CD4-positive, alpha-beta T cell treated with Interleukin-1 beta for 1 hour (primary cell): ENCODE measurements at places on chromosomes 11 and 22.

DNA sequence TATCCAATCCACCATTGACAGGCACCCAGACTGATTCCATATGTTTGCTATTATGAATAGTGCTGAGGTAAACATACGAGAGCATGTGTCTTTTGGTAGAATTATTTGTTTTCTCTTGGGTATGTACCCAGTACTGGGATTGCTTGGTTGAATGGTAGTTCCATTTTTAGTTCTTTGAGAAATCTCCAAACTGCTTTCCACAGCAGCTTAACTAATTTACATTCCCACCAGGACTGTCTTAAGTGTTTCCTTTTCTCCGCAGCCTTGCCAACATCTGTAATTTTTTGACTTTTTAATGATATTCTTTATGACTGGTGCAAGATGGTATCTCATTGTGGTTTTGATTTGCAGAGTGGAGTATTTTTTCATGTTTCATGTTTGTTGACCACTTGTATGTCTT lies 8.3 kb downstream of the FDX1 start:
- DNase-seq, result no peak

DNA sequence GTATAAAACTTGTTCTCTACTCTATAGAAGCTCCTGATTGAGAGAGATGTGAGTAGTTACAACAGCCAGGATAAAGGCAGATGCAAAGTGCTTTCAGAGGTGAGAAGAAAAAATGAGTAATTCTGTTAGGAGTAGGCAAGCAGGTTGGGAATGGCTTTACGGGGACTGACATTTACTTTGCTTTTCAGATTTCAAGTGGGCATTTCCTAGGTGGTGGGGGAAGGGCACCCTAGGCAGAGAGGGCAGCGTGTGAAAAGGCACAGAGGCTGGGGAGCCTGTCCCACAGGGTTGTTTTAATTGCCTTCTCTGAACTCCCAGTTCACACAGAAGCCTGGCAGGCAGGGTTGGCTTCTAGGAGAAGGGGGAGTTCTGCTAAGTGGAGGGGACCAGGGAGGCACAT lies 106.5 kb downstream of the NAV2 start:
- no peak for DNase-seq

DNA sequence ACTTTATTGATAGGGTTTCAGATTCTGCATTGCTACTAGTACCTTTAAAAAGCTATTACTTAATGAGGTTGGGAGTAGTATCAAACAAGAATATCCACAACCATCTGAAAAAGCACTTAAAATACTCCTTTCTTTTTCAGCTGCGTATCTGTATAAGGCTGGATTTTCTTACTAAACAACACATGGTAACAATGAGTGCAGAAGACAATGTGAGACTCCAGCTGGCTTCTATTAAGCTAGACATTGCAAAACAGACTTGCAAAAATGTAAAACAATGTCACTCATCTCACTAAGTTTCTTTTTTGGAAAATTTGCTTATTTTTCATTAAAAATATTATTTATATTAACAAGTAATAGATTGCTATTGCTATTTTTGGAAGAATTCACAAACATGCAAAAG lies 132.6 kb downstream of the WNT11 start:
- no peak for DNase-seq

DNA sequence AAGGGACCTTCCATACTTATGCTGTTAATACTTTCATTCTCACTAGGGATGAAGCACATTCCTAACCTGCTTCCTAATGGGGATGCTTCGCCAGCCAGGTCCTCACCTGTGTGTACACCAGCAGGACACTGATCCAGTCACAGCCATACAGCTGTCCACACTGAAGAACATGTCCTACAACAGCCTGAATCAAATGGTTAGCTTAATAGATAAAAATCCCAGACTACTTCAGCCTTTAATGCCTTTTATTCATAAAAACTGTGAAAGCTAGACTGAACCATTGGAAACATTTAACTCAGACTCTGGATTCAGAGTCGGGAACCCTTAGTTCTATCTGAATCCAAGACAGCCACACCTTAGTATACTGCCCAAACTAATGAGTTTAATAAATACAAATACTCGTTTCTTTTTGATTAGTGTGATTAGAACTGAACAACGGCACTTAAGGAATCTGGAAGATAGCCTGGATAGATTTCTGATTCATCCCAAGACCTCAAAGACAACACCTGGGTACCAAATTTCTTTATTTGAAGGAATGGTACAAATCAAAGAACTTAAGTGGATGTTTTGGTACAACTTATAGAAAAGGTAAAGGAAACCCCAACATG lies 3.3 kb downstream of the FTH1 start:
- DNase-seq, result peak; percentile 71

- DNase-seq, result no peak
These were observed 61.3 kb upstream of the YPEL1 start for GRCh38 chr22:21796863-21797262.

DNA sequence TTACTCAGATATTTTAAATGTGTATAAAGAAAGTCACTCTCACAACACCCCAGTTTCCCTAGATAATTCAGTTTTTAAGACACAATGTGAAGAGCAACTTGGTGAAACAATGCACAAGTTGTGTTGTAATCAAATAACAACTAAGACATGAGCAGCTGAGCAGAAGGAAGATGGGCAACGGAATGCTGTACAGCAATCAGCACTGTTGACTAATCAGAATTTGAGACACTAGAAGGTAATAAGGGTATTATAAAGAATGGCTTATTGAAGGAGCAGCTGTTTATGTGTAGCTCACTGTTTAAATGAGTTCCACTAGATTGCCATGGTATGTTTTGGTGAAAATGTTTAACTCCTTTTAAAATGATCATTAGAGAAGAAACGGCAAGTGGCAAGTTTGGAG lies 60.1 kb downstream of the SOX6 start:
- no peak for DNase-seq

DNA sequence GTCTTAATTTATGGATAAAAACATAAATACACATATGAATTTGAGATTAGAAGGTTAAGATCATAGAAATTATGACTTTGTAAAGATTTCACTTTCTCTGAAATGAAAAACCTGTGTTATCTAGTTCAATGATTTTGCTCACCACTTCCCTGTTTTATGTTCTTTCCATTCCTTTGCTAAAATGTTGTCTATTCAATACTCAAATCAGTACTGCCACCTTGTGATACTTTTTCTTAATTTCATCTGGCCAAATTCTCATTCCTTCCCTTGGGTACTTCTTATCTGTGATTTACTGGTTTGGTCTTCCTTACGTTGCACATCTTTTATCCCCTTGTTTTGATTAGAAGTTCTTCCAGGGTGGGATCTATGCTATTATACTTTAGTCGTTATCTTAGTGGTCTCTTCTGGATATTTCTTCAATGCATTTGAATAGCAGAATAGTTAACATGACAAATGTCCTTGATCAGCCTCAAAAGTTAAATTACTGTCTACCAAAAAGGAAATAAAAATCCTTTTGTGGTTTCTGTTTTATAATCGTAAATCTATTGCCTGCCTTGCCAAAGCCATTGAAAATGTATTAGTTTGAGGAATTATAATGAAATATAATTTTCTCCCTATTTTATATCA lies 197.0 kb downstream of the PGR start:
- DNase-seq, result no peak

DNA sequence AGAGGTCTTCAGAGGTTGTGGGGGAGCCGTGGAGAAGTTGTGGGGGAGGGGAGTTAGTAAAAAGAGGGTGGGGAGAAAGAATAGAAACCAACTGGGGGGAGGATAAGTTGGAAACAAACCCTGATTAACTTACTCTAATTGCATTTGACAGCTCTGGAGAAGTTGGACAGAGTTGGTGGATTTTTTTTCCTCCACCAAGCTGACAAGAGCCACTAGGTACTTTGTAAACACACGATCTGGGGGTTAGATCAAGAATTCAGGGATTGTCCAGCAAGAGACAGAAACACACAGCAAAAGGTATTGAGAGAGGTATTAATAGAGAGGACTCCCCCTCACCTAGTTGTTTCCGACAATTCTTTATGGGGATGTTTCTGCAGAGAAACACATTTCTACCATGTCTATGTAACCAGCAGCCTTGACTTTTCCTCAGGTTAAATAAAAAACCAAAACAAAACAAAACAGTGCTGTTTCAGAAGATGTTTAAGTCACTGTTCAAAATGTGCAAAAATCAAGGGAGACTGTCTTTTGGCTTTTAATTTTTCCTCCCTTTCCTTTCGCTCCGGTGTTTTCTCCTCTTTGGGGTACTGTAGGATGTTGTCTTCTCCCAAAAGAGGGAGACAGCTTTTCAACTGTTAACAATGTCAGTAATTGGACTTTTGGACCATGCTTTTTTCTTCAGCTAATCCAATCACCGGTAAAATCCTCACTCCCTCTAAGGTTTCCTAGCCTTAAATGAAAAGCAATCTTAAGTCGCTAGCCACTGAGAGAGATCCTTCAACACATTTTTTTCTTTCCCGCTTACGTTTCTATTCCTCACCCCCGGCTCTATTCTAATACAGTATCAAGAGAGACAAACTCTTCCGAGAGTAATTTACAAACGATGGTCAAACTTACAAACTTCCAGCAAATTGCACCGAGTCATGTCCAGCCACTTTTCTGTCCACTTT lies 708 bp downstream of the MAML2 start:
- DNase-seq, result no peak

DNA sequence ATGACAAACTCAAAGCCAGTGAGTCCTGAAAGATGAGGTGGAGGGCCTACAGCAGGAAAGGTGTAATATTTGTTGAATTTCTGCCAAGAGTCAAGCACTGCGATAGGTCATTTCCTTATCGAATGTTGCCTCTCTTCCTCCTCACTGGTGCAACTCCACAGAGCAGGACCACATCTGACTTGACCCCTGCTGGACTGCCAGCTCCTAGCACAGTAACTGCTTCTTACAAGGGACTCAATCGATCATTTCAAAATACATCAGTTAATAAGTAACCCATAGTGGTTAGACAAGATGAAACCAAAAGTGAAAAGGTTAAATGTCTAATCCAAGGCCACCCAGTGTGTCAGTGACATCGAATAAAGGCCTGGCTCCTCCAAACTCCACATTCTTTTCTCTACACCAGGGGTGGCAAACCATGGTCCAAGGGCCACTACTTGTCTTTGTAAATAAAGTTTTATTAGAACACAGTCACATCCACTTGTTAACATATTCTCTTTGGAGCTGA lies 98.5 kb upstream of the CSNK2A3 start:
- DNase-seq, result no peak

GRCh38 chr11:17547051-17547577 lies at the start of gene OTOG:
Gene OTOG, plus strand, starts transcription at chr11:17547259. Its CDS starts 114 bp downstream, at chr11:17547373.
- DNase-seq, result no peak

DNA sequence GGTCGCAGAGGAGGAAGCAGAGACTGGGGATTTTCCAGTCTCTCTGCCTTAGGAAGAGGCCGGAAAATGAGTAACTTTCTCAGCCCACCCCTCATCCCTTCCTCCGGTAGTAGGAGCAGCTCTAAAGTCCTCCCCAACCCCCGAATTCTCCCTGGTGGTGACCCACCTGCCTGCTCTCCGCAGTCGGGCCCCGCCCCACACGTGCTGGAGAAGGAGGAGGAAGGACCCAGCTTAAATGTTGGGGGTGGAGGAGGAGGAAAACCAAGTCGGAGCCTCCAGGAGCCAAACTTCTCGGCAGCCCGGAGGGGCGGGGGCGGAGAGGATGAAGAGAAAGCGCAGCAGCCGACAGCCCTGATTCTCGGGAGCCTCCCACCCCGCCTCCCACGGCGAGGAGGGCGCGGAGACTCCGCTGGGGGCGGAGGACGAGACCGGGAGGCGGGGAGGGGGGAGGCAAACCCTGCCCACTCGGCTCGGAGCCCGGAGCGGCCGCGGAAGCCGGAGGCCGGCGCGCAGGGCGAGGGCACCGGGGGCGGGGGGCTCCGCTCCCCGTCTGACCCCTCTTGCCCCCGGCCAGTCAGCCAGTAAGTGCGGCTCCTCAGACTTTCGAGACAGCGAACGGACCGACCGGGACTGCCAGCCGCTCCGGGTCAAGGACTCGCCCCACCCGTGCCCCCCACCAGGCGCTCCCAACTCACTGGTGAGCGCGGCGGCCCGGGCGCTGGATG lies at the start of gene TPBGL:
Gene TPBGL (plus strand): TSS at position 464 of the 725 bp plus-strand sequence. CDS start 276 bp downstream, outside the sequence.
- DNase-seq, result no peak

GRCh38 chr11:2590131-2590964 lies 109.4 kb downstream of the KCNQ1OT1 start:
- DNase-seq, result no peak
